ENCODE measurements at places on chromosomes 12 and 14.

DNA sequence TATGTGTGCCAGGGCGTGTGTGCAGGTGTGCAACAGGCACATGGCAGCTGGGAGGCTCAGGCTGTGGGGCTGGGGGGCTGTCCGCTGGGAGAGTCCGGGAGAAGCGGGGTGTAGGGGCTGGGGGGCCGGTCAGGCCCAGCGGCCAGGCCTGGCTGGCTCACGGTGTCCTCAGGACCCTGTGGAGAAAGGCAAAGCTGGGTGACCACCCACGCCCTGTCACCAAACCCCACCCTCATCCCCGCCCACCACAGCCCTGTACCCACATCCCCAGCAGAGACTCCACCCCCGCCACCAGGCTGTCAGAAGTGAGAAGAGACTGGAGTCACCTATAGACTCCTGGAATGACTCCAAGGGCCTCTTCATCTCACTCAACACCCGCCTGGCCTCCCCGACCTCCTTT is 85.3 kb downstream of the SCARB1 start:
- no peak for DNase-seq

DNA sequence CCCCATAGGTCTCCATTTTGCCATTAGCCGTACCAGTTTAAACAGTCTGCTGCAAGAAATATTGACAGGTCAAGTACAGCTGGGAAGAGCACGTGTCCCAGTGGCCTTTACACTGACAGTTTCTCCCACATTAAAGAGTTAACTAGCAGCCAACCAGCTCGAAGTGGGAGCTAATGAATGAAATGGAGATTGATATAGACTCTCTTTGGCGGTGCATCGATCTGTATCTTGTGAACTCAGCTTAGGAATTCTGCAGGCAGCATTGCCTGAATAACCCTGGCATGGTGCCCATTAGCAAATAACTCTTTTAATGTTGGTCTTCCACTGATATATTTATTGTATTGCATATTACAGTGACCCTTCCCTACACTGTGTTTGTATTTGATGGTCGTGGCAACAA is 319.4 kb downstream of the EGLN3 start:
- DNase-seq: no peak

GRCh38 chr14:104267895-104268294 is 129.5 kb downstream of the KIF26A start:
- no peak for DNase-seq

DNA sequence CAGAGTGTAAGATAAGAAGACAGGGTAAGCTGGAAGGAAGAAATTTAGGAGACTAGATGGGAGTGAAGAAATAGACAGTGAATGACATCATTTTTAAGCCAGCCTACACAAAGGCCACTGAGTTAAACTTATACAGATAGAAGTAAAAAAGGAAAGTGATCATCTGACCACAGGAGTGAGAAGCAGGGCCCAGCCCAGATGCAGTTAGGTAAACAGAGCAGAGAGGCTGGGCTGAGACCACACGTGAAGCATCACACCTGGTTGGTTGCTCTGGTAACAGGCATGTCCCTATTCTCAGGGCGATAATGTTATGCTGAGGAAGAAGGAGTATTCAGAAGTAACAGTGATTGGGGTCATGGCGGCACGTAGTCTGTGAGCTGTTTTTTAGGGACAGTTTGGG is 1079.4 kb downstream of the AACS start:
- DNase-seq: no peak

DNA sequence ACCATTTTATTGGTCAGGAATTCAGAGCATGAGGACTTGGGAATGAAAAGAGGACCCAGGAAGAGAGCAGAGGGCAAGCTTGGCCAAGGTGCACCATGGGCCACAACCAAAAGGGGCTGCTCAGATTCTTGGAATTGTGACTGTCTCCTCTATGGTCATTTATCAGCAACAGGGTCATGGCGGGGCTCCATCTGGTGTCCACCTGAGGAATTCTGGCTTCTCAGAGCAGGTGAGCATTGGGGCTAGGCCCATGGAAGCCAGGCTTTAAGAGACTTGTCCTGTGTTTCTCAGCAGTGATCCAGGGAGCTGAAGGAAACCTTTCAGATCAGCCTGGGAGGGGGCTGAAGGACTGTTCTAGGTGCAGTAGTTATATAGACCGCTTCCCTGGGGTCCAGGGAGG is 2.6 kb upstream of the RIN3 start:
- no peak for DNase-seq

DNA sequence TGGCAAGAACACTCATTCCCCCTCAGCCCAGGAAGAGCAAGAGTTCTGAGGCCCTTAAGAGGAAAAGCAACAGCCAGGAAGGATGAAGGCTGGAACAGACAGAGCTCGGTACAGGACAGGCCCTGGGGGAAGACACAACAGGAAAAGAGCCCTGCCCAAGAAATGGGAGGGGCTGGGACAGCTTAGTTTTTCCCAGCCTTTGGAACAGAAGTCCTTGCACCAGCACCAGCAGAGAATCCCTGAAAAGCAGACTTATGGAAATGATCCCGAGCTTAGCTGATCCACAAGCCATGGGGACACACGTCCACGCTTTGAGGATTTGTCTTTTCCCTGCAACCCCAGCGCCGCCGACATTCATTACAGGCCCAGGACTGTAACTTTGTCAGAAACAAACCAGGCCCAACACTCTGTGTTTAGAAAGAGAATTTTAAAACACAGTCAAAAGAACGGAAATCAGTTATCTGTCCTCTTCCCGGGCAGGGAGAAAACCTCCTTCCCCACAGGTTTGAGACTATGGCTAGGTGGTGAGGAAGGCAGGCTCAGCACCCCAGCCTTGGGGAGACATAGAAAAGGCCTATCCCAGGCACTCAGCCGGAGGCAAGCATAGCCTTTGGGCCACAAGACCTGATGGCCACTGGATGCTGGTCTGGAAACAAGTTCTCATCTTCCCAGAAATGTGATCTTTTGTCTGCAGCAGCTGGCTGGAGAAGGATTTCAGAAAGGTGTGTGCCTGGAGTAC is 4.0 kb upstream of the AVIL start:
- no peak for DNase-seq

GRCh38 chr14:49405291-49405690 is 180.9 kb downstream of the RPS29 start:
- no peak for DNase-seq

DNA sequence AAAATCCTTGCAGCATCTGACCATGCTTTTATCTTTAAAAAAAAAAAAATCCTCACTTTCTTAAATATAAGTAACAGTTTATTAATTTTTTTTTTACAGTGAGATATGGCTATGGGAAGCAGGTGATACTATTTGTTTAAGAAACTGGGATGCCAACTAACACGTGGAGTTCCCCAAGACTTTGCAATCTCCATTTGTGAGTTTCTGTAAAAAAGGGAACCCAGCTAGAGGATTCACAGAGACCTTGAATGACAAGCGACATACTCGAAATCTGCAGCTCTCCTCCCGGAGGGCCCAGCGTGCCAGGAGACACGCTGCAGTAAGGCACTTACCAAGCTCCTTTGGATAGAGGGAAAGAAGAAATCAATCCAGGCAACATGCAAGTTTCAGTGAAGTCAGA is 30.1 kb downstream of the SLC15A4 start:
- DNase-seq: no peak

DNA sequence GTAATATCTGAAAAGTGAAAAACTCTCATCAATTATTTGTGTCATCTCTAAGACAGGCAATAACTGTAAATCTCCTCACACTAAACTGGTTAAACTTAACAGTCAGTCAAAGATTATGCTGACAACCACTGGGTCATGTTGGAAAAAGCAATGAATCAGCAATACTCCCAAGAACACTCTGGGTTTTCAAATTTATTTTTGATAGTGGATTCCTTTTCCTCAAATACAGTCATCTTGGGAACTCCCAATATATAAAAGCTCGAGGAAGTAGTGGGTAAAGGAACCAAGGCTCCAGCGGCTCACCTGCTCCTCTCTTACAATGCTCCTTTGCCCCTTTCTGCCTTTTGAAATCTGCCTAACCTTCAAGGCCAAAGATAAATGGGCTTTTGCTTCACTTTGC is 70.0 kb downstream of the ARMH4 start:
- DNase-seq: no peak

DNA sequence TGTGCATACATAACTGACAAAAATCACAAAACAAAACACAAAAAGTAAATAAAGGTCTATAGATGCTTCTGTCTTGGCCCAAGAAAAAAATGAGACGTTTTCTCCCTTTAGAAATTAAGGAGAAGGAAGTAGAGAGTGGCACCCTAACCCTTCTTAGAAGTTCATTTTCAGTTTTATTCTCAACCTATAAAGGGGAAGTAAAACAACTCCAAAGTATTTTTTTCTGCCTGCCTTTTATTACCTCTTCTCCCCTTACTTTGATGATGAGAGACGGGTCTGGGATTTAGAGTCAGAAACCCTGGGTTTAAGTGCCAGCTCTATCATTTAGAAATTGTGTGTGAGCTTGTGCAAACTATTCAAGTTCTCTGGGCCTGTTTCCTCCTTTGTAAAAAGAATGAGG is 2.8 kb downstream of the PRIM1 start:
- DNase-seq: no peak

- no peak for DNase-seq
Observed at GRCh38 chr12:69055706-69056105, 122.7 kb upstream of the CPM start.

DNA sequence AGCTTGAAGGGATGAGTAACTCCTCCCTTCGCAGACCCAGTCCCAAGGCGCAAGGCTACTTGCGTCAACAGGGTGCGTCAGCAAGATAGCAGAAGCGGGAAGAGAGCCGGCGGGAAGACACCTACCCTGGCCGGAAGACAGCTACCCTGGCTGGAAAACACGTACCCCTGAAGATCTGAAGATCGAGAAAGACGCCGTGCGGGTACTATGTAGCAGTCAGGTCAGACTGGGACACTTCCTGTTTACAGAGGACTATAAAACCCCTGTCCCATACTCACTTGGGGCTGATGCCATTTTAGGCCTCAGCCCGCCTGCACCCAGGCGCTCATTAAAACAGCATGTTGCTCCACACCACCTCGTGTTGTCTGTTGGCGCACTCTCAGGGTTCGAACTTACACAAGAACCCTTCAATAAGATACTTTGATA is 80.9 kb downstream of the ABCD2 start:
- no peak for DNase-seq

DNA sequence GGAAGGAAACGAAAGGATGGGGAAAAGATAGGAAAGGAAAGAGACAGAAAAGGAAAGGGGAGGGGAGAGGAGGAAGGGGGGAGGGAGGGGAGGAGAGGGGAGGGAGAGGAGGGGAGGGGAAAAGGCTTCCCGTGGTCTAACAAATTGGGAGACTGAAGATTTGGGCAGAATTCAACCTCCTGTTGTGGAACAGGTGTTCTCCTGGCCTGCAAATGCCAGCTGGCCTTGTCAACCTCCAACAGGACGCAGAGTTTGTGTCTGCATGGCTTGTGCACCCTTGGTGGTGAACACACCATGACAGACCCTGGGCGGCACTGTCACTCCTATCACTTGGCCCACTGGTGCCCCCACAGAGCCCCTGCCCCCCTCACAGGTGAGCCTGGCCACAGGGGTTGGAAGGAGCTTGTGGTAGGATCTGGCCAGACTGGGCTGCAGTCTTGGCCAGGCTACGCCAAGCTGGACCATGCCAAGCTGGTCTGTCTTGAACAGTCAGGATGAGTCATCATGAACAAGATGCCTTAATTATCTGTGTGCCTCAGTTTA is 321.6 kb downstream of the BCL11B start:
- no peak for DNase-seq

DNA sequence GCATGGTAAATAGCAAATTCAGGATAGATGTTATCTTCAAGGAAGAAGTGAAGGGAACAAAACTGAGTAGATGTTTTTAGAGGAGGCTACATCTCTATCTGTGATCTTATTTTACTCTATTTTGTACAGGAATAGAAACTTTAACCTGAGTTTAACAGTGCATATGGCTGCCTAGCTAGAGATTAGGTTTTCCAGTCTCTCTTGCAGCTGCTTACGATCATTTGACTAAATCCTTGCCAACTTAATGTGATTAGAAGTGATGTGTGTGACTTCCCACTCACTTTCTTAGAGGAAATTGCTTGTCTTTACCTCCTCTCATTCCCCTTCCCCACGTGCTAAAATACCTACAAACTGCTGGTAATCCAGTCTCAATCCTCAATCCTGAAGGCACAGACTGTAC is 26.5 kb upstream of the SLC15A5 start:
- no peak for DNase-seq

DNA sequence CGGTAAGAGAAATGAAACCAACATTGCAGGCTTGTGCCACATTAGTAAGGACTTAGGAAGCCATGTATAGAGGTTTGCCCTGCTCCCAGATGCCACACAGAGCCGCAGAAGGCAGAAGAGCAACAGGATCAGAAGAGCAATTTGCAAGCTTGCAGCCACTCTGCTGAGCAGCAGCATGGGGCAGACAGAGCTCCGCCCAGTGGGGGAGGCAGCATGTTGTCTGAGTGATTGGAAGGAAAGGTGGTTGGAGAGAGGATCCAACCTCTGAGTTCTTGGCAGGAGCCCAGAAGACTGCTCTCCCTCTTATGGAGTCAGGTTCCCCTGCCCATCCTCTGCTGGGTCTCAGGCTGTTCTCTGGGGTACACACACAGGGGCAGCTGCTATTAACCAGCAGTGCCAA is 2.3 kb upstream of the KRT6A start:
- DNase-seq: no peak

DNA sequence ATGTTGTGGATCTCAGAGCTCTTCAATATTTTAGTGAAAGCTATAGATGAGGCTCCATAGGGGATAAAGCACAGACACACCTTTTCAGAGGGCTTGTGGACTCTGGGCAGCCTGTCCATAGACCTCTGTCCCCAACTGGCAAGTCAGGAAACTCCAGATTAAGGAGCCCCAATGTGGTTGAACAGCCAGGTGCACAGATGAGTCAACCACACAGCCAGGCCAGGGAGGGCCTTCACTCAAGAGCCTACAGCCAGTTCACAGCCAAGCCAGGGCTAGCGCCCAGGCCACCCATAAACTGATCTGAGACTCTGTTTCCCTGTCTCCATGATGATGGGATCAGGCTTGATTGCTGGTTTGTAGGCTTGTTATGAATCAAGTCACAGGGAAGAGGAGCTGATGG is 1.0 kb upstream of the BDKRB2 start:
- DNase-seq: no peak

DNA sequence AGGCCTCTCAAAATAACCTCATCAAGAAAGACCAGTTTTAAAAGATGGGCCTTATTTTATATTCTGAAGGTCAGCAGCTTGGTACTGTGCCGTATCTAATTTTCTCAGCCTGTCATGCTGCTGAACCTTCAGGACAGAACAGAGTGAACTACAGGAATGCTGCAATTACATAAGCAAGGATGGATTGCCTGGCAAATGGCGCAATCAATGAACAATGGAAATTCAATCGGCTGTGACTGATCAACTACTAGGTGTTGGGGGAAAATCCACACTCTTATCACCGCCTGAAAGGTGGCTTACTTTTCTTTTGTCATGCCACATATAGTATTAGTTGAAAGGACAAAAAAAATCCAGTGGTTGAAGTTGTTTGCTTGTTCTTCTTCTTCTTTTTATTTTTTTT is 8.5 kb downstream of the ACSS3 start:
- DNase-seq: no peak

Measured in stimulated activated CD4-positive, alpha-beta T cell treated with anti-CD3 and anti-CD28 coated beads, TNF-alpha, amount 100 ng/mL, for 1 hour (primary cell).